Stimulated activated naive CD4-positive, alpha-beta T cell treated with Interleukin-2 at 50 U/mL for 16 hours (primary cell): ENCODE measurements at places on chromosomes 11 and 22.

DNA sequence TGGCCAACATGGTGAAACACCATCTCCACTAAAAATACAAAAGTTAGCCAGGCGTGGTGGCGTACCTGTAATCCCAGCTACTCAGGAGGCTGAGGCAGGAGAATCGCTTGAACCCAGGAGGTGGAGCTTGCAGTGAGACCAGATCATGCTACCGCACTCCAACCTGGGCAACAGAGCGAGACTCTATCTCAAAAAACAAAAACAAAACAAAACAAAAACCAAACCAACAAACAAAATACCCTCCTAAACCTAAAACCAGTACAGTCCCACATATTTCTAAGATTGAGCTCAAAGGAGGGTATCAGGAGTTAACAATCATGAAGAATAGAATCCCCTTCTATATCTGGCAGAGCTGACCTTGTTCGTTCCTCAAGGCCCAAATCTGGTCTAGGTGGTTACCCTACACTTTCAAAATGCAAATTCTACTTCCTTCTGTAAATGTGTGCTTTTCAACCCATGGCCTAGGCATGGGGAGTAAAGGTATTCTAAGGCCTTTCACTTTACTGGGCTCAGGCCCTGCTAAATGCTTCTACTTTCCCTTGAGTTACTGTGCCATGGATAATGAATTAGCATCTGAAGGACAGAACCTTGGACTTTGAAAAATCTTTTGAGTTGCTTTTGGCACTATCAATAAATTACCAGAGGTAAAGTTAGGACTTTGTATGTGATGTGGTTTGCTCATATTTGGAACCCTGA is 10.4 kb upstream of the PPP2R1B start:
- DNase-seq: no peak

DNA sequence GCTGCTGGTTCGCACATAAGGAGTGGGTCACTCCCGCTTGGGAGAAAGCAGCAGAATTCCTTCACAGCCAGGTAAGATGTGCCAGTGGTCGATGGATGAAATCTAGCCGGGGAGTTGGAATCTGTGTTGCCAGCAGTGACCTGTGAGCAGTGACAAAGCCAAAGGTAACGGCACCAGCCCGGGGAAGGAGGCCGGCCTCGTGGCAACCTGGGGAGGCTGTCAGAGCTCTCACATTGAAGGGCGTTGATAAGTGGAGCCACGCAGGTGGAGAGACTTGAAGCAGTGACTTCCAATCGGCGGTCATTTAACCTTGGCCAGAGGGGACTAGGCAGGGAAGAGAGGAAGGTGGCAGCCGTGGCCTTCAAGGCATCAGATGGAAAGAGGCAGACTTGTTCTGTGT is 58.8 kb downstream of the ARHGAP8 start:
- DNase-seq: no peak

- no peak for DNase-seq
Observed at GRCh38 chr11:20610825-20611224, 11.4 kb downstream of the SLC6A5 start.

- DNase-seq: no peak
Observed at GRCh38 chr22:45482169-45482568, 20.5 kb upstream of the FBLN1 start.

- DNase-seq: no peak
Observed at GRCh38 chr22:47437636-47438035, 675.2 kb downstream of the TBC1D22A start.

DNA sequence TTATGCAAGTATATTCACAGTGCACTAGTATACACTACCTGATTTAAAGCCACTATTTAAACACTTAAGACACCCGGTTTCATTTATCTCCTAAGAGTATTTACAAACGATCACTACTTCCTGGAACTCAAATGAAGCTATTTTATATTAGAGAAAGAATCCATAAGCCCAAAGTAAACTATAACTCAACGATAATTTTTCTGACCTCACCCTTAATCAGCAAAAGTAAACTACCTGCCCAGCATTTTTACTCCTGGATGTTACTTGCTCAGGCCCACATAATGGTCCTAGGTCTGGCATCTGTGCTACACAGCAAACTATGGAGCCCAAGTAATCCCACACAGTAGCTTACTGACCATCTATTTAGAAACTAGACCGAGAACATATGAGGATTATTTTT is 33.4 kb downstream of the TSG101 start:
- DNase-seq: no peak

DNA sequence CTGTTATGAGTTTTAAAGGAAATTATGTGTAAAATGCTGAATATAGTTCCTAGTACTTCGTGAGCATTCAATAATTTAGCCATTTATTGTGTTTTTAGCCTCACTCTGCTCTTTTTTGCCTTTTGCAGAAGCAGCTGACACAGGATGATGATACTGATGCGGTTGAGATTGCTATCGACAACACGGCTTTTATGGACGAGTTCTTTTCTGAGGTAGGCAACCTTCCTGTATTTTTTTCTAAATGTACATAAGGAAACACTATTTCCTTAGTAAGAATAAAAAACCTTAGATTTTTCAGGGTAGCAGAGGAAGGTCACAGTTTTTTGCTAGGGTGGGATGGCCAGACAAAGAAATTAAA is 17.9 kb downstream of the STX3 start:
- DNase-seq: no peak

DNA sequence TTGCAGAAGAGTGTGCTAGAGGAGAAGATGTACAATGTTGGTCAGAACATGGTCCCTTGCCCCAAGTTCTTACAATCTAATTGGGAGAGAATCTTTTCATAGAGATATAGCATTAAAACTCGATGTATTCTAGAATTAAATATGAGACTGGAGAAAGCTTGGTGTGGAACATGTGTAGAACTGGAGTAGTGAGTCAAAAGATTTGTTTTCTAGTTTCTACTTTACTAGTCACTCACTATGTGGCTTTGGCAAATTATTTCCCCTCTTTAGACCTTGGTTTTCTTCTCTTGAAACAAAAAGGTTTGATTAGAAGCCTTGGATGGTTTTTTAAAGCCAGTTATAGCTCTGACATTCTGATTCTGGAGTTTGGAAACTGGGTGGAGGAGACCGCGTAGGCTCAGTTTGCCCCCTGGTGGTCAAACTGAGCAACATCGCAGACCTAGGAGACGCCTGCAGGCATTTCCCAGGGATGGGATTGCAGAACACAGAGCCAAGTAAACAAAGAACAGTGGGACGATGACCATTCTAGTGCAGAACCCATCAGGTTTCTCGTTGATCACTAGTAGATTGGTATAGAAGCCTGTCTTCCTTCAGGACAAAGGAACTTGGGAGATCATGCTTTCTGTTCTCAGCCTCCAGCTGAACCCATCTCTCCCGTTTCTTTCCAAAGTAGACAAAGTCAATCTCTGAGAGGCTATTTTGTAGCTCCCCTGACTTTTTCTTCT is 8.5 kb upstream of the CHRDL2 start:
- peak; percentile 9 for DNase-seq

GRCh38 chr22:46752286-46752987 is 10.0 kb upstream of the TBC1D22A start:
- no peak for DNase-seq

GRCh38 chr22:26606611-26607010 is 11.2 kb downstream of the CRYBB1 start:
- no peak for DNase-seq

DNA sequence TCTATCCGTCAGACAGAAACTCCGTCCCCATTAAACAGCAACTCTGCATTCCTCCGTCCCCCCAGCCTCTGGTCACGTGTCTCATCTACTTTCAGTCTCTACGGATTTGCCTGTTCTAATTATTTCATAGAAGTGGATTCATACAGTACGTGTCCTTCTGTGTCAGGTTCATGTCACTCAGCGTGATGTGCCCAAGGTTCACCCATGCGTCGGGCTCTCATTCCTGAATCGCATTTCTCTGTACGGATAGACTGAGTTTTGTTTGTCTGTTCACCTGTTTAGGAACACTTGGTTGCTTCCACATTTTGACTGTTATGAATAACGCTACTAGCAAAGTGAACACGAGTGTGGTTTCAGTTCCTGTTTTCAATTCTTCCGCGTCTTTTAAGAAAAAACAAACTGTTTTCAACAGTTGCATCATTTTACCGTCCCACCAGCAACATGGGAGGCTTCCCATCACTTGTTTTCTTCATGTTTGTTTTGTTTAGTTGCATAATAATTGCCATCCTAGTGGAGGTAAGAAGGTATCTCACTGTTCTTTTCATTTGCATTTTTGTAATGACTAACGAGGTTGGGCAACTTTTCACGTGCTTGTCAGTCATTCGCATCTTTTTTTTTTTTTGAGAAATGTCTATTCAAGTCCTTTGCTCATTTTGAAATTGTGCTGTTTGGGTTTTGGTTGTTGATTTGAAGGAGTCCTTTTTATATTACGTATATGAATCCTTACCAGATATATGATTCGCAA is 8.9 kb upstream of the NLRP6 start:
- peak; percentile 65 for DNase-seq

DNA sequence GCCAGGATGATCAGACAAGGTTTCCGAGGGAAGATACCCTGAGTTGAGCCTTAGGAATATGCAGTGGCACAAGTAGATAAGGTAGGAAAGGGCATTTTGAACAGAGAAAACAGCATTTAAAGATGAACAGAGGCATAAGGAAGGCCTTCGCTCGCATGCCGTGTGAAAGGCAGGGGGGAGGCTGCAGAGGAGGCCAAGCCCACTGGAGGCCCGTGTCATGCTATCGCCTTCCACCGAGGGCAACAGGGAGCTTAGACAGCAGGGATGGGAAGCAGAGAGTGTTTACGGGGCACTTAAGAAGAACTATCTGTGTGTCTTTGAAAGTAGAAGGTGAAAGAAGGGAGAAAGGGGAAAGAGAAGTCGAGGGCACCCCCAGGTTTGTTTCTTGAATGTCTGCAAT is 148.3 kb downstream of the PKNOX2 start:
- no peak for DNase-seq

DNA sequence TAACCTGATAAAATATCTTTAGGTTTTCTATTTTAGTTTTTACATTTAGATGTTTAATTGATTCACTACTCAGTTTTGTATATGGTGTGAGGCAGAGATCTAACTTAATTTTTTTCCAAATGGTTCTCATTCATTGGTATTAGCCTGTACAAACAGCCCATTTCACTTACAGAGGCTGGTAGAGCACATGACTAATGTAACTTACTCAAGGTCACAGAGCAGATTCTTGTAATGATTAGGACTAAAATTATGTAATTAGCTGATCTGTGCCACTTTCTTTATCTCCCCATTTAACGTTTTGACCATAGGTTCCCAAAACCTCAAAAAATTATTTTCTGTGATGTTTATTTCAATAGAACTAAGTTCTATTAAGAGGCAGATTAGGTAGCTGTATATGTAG is 16.5 kb upstream of the TNRC6B start:
- DNase-seq: no peak

GRCh38 chr11:67002921-67003411 is 20.0 kb upstream of the SYT12 start:
- DNase-seq: no peak

DNA sequence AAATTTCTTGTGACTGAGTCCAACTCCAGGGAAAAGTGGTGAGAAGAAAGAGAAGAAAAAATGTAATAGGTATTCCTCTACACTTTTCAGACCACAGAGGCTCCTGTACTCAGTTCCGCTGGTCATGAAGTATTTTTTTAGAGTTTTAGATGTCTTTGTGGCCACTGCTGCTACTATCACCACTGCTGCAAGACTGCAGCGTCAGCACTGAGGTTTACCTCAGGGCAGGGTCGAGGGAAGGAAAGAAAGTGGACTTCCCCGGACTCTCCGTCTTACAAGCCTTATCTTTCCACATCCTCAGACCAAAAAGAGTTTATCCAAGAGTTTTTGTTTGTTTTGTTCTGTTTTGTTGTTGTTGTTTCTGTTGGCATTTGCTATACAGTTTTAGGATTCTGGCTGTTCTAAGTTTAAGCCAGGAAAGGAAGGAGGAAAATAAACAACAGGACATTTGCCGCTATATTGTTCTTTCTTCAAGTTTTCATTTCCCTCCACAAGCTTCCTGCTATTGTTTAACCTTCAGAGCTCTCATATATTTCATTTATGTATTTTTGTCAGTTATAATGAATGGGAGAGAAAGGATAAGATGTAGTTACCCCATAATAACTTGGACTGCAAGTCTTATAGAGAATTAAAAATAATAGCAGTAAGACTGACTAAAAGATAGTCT is 919.3 kb downstream of the NTM start:
- no peak for DNase-seq

DNA sequence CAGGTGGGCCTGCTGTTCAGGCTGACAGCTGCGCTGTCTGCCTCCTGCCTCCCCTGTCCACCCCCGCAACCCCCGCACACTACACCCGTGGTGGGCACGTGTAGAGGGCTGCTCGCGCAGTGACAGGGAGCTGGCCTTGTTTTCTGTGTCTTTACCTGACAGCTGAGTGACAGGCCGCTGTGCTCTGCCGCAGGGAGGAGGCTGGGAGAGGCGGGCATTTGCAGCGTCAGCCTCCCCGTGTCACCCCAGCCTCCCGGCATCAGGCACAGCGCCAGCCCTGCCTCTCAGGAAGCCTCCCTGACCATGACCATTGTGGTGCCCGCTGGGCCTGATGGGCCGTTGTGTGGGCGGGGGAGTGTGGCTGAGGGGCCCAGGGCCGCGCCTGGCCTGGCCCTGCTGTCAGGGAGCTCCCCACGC is 32.0 kb upstream of the RELT start:
- no peak for DNase-seq

- DNase-seq: no peak
Observed at GRCh38 chr22:31342389-31343140, 3.6 kb downstream of the PATZ1 start.

GRCh38 chr22:30021881-30022619 is 58.2 kb upstream of the HORMAD2 start:
- DNase-seq: no peak

GRCh38 chr11:827897-828192 is at the start of gene CRACR2B:
TSS of gene CRACR2B (plus strand) at chr11:827919. CDS start at chr11:828608, 689 bp downstream.
- DNase-seq: no peak

DNA sequence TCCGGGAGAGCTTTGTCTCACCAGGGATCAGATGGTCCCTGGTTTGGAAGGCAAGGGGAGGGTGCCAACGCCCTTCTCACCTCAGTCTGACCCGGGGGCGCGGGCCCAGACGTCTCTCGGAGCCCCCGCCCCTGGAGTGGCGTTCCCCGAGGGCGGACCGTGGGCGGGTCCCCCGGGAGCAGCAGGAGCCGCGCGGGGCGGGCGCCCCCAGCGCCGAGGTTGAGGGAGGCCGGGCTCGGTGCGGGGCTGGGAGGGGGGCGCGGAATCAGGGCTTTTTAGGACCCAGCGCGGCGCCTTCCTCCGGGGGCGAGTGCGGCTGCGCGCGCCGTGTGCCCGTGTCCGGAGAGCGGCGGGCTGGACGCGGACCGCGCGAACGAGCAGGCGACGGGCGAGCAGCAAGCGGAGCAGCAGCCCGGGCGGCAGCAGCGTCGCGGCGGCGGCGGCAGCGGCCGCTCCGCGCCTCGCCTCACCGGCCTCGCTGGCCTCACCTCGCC is at the start of gene KCNC1:
TSS of gene KCNC1 (plus strand) at position 364 of the 494 bp plus-strand sequence. CDS start 1,222 bp downstream, outside the sequence.
- DNase-seq: no peak

GRCh38 chr22:25492162-25492561 is 72.3 kb upstream of the GRK3 start:
- no peak for DNase-seq

- DNase-seq: no peak
Observed at GRCh38 chr22:29230972-29231875, 25.5 kb downstream of the EMID1 start.
